8988T (cell line): ENCODE measurements at places on chromosomes 4 and X.

DNA sequence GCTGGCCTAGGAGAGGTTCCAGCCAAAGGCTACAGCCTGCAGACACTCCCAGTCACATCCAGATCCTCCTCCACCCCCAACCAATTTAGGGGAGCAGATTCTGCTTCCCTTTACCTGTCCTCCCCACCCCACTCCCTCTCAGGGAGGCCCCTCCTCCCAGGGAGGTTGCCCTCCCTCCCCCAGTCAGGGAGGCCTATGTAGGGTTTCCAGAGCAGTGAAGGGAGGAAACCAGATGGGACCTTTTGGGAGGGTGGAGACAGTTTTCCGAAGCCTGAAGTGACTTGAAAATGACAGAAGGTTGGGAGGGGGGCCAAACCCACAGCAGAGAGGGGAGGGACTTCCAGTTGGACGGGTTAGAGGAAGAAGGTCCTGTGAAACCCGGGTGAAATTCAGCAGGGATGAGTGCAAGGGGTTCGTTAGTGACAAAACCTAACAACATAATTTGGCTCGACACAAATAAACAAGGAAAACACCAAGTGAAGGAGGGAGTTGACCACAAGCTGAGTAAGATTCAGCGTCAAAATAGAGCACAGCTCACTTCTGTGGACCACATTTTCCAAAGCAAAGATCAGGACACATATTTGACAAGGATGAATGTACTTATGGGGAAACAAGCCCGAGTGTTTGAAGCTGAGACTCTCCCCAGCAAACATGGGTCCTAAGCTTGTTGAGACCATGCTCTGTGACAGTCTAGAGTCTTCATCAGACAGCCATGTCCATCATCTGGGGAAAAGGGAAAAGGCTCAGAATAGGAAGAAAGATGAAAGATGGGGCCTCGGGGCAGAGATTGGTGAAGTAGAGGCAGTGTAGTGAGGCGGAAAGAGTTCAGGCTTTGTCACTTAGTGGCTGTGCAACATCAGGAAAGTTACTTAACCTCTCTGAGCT, 46.4 kb downstream of the PRPS1 start:
- no peak for DNase-seq

- DNase-seq, result no peak
Measured at GRCh38 chr4:29852537-29852936, 867.6 kb upstream of the PCDH7 start.

- no peak for DNase-seq
Measured at GRCh38 chr4:106585915-106586349, 217.4 kb upstream of the GIMD1 start.

- DNase-seq, result no peak
Measured at GRCh38 chrX:119583431-119584059, 9.2 kb downstream of the UBE2A start.

DNA sequence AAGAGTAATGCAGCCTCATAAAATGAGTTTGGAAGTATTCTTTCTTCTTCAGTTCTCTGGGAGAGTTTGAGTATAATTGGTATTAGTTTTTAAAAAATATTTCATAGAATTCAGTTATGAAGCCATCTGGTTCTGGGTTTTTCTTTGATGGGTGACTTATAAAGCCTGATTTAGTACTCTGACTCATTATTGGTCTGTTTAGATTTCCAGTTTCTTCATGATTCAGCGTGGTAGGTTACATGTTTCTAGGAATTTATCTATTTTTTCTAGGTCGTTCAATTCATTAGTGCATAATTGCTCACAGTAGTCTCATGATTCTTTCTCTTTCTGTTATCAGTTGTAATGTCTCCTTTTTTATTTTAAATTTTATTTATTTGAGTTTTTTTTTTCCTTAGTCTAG, 111.2 kb downstream of the CEP44 start:
- no peak for DNase-seq

GRCh38 chrX:76183289-76184049, 10.6 kb downstream of the PBDC1 start:
- no peak for DNase-seq

DNA sequence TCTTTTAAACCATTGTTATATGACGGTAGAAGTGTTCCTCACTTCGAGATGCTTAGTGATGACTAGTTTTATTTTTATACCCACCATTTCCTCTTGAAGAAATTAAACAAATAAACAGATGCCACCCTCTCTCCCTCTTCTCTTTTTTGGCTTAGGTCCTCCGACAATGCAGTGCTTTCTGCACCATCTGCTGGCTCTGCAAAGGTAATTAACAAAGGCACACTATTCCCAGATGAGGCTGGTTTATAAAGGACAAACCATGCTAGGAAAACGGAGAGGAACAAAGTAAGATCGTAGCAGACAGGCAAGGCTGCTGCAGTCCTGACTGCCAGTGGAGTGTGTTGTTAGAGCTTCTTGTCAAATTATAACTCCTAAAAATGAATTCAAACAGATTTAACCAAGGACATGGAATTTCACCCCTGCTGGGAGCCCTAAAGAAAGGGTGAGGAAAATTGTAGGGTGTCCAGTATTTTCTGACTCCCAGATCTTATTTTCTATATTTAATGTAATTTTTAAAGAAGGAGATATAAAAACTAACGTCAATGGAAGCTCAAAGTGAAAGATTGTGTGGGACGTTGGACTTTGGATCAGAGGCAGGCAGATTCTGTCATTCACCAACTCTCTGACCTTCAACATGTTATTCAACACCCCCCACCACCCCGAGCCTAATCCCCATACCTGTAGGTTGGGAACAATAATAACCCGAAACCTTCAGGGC, 142.1 kb downstream of the CPEB2 start:
- DNase-seq, result no peak

DNA sequence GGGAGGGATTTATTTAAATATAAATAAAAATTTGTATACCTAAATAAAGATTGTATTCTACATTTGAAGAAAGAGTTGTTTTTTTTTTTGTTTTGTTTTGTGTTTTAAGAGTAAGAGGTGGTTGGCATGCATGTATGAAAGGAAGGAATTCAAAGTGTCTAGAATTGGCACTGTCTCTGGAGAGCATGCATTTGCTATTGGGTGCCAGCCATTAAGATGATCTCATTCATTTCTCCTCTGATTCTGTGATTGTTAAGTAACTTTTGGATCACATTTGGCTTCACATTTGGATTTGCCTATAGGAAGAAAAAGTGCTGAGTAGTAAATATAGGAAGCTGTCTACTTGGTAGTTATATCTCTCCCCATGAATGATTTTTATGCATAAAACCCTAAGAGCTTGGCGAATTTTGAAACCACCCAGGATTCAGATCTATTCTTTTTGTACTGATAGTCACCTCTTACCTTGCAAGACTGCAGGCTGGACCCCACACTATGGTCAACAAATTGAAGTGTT, 7.8 kb upstream of the BOD1L1 start:
- no peak for DNase-seq

- no peak for DNase-seq
Measured at GRCh38 chrX:40143987-40144386, 46.2 kb upstream of the BCOR start.

DNA sequence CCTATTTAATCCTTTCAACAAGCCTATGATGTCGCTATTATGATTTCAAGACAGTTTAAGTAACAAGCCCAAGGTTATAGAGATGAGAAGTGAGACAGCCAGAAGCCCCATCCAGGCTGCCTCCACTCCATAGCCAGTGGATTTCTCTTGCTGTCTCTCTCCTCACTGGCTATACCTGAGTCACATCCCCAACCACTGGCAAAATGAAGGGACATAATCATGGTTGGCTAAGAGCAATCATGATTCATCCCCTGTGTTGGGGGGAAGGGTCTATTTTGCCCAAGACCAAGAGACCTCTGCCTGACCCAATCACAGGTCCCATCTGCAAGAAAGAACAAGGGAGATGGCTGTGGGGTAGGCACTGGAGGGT, 334.9 kb upstream of the GATB start:
- no peak for DNase-seq

- no peak for DNase-seq
Measured at GRCh38 chr4:5458676-5459075, 249.7 kb downstream of the EVC2 start.

GRCh38 chrX:49139713-49140112, 16.2 kb upstream of the GPKOW start:
- no peak for DNase-seq

GRCh38 chr4:153137159-153137558, 67.1 kb upstream of the TRIM2 start:
- no peak for DNase-seq

- no peak for DNase-seq
Measured at GRCh38 chr4:15648600-15648999, 6.6 kb downstream of the FBXL5 start.

- no peak for DNase-seq
Measured at GRCh38 chr4:110208419-110208818, 10.0 kb upstream of the ELOVL6 start.

DNA sequence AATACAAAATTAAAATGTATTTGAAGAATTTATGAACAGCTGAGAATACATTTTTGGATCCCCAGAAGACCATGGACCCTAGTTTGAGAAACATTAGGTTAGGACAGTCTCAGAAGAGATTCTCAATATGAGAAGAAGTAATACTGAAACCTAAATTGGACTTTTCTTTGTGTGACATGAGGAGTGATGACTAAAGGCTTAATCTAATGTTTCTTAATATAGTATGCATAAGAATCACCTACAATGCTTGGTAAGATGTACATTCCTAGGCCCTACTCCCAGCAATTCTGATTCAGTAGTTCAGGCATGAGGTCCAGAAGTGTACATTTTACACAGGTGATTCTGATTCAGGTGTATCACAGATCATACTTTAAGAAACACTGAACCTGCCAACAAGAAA, 31.6 kb upstream of the HUWE1 start:
- no peak for DNase-seq

- no peak for DNase-seq
Measured at GRCh38 chr4:56741595-56741994, 60.5 kb upstream of the HOPX start.

GRCh38 chr4:37664696-37665095, 21.5 kb downstream of the RELL1 start:
- no peak for DNase-seq

DNA sequence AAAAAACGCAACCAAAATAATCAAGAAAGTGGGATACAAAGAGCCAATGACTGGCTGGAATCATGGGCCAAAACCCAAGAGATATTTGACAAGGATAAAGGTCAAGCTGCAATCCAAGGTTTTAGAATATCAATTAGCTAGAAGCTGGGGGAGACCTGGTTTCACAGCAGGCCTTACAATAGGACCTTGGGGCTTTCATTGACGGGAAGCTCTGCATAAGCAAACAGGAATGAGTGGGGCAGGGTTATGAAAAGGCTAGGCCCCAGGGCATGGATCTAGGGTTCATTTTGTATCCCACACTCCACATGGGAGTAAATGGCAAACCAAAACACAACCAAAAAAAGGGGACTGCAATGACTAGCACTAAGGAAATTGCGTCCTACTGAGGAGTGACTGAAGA, 215.3 kb downstream of the HS6ST2 start:
- DNase-seq, result no peak

DNA sequence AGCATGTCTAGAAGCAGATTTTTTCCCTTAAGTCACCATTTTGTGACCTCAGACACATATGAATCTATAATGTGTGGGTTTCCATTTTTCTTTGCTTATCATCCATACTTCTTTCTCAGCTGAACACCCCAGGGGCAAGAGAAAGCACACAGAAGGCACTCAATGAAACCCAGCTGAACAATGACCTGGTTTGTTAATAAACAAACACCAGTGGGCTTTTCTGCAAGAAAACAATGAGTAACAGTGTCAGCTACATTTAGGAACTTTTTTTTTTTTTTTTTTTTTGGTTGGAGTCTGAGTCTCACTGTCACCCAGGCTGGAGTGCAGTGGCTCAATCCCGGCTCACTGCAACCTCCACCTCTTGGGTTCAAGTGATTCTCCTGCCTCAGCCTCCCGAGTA, 40.7 kb upstream of the KLF3 start:
- no peak for DNase-seq

DNA sequence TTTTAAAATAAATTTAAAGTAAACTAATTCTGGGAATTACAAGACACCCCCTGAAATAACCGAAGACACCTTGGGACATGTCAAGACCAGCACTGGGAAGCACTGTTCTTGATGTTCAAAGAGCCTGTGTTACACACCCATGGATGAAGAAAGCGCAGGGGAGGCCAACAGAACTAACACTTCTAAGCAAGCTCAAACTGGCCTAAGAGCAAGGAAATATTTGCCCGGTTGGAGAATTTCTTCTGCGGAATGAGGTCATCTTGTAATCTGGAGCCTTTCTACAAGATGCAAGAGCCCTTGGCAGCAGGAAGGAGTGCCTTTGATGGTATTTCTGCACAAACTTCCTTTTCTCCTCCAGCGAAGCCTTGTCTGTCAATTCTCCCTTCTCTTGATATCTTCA, 9.3 kb upstream of the EFHC2 start:
- no peak for DNase-seq

GRCh38 chr4:59200992-59201391, 1999.1 kb upstream of the ADGRL3 start:
- no peak for DNase-seq

DNA sequence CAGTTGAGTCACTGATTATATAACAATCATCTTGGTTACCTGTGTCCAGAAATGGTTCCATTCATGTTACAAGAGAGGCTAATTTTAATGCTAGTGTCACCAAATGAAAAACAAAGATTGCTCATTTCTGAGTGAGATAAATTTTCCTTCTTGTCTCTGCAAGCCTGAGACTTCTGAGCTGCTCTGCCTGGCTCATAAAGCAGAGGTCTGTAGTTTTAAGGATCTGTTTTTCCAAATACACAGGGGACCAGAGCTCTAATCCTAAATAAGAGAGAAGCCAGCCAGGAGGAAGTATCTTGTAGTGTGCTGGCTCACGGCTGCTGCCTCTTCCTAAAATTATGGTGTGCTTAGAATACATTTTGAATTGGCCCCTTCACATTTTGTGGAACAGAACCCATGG, 42.6 kb downstream of the CLDN34 start:
- DNase-seq, result no peak

DNA sequence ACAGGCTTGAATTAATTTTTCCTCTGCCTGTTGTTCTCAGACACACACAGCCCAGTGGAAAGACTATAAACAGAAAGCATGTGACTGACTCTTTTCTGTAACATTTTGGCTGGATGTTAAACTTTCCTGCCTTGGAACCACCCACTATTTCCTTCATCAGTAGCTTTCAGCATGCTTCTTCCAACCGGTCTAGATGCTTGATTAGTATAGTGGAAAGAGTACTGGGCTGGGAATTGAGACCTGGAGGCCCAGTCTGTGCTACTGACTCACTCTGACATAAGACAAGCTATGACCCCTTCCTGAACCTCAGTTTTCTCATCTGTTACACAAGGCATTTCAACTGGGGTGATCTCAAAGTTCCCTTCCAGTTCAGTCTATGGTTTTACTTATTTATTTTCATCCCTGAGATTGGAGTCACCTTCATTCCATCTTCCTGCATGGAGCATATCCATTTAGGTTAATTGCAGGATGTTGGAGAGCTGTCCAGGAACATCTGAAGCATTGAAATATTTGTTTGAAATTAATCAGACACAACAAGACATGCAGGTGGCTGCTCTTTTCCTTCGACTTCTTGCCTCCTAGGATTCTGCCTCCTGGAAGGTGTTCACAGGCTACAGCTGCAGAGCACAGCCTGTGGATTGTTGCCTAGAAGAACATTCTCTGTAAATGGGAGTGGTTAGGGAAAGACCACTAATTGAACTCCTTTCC, 173.4 kb downstream of the RTL9 start:
- DNase-seq, result no peak
